ENCODE measurements at places on chromosomes 16 and 17.

GRCh38 chr17:73750975-73751374, 106.7 kb upstream of the SDK2 start:
- DNase-seq: no peak

DNA sequence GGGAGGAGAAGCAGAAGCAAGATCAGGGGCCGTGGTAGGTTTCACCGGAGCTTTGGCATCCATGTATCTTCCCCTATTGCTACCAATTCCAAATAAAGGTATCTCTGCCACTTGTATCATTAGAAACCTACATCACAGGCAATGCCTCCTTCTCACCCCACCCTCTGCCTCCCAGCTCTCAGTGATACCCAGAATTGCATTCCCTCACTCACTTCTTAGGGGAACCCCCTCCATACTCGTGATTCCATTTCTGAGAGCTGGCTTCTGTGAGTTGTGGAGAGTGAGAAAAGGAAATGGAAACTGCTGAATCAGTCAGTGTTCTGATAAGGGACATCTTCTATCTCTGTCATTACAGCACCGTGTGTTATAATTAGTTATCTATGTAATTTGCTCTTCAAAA, 2.3 kb upstream of the CCL3 start:
- DNase-seq: no peak

DNA sequence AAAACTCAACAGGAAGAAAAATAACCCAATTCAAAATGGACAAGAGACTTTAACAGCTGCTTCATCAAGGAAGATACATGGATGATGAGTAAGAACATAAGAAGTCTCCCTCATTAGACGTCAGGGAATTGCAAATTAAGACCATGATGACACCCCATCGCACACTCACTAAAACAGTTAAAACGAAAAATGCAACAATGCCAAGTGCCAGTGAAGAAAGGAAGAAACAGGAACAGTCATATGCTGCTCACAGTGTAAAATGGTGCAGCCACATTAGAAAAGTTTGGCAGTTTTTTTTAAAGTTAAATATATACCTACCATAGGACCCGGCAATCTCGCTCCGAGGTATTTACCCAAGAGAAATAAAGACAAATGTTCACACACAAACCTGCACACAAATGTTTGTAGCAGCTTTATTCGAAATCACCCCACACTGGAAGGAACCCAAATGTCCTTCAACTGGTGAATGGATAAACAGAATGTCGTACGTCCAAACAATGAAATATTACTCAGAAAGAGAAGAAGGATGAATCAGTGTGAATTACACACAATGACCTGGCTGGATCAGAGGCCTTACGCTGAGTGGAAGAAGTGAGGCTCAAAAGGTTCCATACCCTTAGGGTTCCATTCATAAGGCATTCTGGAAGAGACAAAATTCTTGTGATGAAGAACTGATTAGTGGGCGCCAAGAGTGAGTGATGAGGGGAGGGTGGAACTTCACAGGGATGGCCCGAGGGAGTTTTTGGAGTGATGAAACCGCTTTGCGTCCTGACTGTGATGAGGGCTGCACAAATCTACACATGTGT, 110.3 kb downstream of the C16orf95 start:
- DNase-seq: no peak

- DNase-seq: no peak
Measured at GRCh38 chr16:17365591-17366298, 105.0 kb downstream of the XYLT1 start.

- DNase-seq: no peak
Measured at GRCh38 chr17:27904114-27904513, 10.9 kb upstream of the LYRM9 start.

- DNase-seq: no peak
Measured at GRCh38 chr17:21165922-21166594, 39.3 kb downstream of the DHRS7B start.

GRCh38 chr17:40910441-40910841, 25.4 kb upstream of the KRT20 start:
- no peak for DNase-seq

- DNase-seq: no peak
Measured at GRCh38 chr16:69482410-69482991, 58.1 kb downstream of the CYB5B start.

GRCh38 chr17:33572615-33573014, 279.5 kb upstream of the ASIC2 start:
- no peak for DNase-seq

DNA sequence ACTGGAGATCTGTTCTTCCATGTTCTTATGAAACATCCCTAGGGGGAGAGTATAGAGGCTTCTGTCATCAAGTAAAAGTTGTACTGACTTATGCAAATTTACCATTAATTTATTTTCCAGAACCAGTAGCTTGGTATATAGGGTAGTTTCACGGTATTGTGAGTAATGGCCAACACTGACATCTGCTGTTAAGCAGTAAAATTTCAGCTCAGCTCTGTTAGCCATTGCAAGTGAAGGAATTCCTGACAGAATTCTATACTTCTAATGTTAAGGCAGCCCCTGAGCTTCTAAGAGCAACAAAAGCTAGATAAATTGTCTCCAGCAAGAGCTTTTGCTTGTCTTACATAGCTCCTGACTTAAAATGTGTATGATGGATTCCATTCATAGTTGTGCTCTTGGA, 613.5 kb upstream of the C16orf82 start:
- no peak for DNase-seq

DNA sequence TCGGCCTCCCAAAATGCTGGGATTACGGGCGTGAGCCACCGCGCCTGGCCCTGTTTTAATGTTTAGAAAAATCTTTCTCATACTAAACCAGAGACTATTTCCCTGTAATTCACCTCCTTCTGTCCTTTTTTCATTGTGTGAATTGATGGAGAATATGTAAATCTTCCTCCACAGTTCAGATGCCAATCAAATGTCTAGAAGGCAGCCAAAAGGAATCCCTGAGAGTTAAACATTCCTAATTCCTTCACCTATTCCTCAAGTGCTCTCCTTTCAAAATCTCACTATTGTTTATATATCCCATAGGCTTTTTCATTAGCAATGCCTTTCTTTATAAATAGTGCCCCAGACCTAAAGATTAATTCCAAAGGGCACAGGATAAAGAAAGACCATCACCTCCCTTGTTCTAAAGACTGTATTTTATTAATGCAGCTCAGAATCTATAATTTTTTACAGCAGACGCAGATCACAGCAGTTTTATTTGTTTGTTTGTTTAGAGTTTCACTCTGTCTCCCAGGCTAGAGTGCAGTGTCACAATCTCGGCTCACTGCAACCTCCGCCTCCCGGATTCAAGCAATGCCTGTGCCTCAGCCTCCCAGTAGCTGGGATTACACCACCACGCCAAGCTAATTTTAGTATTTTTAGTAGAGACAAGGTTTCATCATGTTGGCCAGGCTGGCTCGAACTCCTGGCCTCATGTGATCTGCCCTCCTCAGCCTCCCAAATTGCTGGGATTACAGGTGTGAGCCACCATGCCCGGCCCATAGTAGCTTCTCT, 30.5 kb downstream of the COPZ2 start:
- DNase-seq: no peak

DNA sequence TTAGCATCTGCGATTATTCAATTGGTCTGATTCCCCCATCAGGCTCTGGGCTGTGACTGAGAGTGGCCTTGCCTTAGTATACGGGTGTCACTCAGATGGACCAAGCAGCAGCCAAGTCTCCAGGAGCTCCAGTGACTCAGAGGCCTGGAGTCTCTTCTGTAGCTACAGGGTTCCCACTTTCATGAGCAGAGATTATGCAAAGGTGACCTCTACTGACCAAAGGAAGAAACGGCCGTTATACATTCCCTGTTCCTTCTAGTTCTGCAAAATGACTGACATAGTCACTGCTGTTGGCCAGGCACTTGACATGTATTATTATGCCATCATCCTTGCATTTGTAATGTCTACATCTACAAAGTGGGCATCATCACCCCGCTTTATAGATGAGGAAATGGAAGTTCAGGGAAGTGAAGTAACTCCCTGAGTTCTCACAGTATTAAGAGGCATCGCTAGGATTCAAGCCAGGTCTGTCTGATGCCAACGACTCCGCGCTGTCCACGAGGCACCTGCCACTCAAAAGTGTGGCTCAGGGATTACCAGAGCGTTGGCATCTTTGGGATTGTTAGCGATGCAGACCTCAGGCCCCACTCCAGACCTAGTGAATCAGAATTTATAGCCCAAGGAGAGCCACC, 23.3 kb downstream of the SLC38A7 start:
- DNase-seq: no peak

DNA sequence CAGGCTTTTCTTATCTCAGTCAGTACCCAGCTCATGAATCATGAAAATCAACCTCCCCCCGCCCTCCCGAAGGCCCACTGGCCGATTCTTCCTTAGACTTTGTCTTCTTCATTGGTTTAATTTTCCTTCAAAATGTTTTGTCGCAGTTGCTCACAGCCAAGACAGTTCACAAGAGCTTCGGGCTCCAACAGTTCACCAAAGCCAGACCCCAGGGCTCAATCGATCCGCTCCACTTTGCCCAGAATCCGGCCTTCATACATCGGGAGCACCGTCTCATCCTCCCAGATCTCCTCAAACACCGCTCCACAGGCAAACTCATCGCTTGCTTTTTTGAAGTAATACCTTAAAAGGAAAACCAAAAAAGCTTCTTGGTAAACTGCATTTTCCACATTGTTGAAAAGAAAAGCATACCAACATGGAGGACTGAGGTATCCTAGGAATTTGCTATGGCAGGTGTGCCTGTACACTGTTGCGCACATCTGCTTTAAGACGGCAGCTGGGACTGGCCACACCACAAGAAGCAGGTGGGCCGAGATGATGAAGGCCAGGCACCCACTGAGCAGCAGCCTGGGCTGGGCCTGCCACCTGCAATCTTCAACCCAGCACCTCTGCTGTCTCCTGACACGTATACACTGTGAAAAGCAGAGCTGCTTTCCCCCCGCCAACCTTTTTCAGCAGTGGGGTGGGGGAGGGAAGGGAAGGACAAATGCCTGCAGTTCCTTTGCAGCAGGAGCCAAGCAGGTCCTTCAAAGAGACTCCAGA, 31.5 kb downstream of the AXIN2 start:
- no peak for DNase-seq

GRCh38 chr17:33667671-33668070, 374.6 kb upstream of the ASIC2 start:
- DNase-seq: no peak

DNA sequence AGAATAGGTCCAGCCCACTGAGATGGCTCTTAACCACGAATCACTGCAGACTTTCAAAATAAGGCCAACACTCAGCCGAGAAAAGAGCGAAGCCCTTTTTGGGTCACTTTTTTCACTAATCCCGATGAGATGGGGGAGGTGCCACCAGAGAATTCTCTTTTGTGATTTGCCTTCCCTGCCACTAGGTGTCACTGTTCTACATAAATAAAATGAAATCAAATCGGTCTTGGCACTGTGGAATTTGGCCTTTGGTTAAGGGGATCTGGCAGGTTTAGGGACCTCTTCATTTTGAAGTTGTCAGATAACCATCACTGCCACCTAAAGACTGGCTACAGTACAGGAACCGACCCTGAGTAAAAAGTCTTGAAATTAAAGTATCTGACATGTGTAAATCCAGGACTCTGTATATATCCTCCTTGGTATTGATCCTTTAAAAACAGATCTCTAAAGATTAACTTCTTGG, 147.0 kb downstream of the HS3ST4 start:
- DNase-seq: peak; percentile 31

DNA sequence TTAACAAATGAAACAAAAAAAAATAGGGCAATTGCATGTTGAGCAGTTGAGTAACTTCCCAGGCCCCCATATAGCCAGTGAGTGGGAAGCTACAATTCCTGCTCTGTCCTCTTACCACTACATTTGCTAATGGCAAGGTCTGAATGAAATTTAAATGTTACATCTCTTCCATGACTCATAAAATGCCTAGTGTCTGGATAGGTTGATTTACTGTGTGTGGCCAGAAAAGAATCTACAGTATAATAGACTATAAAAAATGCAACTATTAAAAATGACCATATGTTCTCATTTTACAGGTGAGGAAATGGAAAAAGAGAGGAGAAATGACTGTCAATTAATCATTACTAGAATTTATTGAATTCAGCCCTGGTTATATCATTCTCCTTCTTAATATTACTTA, 1199.3 kb downstream of the CDH11 start:
- DNase-seq: no peak

DNA sequence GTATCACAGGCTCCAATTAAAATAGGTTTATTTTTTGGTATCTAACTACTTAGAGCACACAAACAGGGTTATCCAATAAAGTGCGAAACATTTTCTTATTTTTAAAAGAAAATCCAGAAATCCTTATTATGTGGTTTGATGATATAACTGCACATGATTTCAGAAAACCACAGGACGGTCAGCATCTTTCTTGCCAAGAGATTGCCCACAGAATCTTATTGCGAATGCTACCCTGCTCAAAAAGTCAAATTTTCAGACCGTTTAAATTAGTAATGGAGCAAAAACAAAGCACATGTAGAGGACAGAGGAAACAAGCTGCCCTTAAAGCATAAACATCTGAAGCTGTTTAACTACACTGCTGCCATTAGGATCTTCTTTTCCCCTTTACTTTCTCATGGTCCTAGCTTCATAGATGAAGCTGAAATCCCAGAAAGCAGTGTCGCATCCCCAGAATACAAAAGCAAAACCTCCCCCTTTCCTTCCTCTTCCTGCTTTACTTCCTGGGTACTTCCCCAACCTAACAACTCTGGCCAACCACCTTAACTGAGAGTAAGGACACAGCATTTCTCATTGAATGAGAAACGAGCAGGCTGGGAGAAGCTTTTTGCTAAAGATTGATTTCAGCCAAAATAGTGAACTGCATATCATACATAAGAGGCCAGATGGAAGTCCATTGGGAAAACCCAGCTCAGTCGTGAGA, 43.7 kb downstream of the CMTM4 start:
- no peak for DNase-seq

- peak; percentile 13 for DNase-seq
Measured at GRCh38 chr17:58756246-58757161, 850 bp downstream of the PPM1E start.

DNA sequence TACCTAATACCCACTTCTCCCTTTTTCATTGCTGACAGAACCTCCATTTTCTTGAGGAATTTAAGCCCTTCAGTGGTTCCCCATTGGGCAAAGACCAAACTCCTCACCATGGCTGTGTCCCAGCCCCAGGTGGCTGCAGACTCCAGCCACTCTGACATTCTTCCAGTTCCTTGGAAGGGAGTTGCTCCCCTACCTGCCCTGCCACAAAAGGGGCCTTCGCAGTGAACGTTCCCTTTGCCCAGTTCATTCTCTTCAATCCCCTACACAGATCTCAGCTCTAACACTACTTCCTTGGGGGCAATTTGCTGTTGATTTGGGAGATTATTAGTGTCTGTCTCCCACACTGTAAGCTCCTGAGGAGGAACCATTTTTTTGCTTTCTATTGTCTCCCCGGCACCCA, 3.2 kb upstream of the AKTIP start:
- DNase-seq: no peak

DNA sequence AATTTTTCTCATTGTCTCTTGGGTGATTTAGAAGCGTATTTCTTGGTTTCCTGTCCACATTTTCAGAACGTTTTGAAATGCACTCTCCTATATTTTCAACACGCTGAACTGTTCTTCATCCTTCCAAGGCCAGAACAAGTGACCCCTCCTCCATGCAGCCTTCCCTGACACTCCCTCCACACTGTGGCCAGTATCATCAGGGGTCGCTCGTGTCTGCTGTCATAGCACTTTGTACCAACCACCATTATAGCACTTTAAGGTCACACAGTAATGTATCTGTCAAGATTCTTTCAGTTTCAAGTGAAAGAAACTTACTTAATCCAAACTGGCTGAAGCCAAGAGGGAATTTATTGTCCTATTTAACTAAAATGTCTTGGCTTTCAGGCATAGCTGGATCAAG, 17.5 kb upstream of the IL21R start:
- no peak for DNase-seq
